ENCODE measurements at places on chromosomes 2 and 18.
A peak's percentile ranks its signal among the peaks of the same experiment; 100 is the strongest.

- no peak for DNase-seq
Observed at GRCh38 chr18:9742524-9743131, 34.5 kb downstream of the RAB31 start.

DNA sequence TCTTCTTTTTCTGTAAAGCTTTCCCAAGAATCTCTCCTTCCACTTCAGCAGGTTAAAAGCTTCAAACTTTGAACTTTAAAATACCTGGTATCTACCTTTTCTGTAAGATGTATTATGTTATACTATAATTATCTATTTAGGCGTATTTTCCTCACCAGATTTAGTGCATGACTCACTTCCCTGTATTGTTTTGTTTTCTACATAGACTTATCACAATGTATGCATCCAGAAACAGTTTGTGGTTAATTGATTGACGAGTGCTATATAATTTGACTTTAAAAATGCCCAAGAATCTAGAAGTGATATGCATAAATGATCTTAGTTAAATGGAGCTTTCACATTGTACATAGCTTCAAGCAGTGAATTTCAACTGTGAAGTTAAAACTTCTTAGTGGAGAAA is 473.9 kb upstream of the CDH2 start:
- no peak for DNase-seq

GRCh38 chr2:28507796-28508764 is 12.2 kb downstream of the PLB1 start:
- peak; percentile 10 for DNase-seq

- DNase-seq, result no peak
Observed at GRCh38 chr2:26982102-26982742, 11.8 kb downstream of the MAPRE3 start.

DNA sequence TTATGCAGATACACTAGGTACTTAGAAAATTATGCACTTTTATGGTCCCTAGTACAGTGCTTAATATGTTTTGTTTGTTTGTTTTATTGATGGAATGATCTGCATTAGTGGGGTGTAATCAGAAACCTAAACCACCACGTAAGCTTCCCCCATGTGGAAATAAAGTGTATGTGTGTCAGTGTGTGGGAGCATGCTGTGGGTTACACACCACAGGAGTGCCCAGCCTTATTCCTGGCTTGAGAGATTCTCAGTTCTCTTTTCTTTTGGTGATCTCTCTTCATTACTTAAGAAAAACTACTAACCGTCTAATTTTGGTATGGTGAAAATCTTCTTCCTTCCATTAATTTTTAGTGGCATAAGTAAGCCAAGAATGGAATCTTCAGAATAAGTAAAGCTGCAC is 398.6 kb downstream of the DCDC2C start:
- no peak for DNase-seq

GRCh38 chr18:65974758-65975157 is 223.9 kb downstream of the CDH7 start:
- no peak for DNase-seq

- DNase-seq, result no peak
Observed at GRCh38 chr2:77457665-77458064, 64.5 kb downstream of the LRRTM4 start.

- no peak for DNase-seq
Observed at GRCh38 chr2:65678779-65679391, 246.5 kb upstream of the SPRED2 start.

GRCh38 chr2:167869200-167869599 is 378.2 kb downstream of the STK39 start:
- no peak for DNase-seq

DNA sequence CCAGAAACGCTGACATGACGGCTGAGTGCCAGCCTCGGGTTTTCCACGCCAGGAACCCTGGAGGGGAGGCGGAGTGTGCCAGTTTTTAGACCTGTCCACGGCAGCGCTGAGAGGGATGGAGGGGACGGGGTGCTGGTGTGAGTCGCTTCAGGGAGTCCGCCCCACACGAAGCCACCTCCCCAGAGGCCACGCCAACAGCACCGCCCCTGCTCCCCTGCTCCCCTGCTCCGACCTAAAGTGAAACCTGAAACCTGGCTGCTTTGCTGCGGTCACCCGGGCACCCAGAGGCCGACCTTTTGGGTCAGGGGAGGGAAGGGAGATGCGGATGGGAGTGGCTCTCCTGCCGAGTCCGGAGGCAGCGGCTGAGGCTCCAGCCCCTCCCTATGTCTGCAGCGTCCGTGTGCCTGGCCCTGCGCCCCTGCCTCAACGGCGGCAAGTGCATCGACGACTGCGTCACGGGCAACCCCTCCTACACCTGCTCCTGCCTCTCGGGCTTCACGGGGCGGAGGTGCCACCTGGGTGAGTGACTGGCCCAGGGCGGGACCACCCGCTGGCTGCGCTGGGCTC is 38.1 kb downstream of the SNED1 start:
- peak; percentile 74 for DNase-seq

GRCh38 chr2:228507870-228508269 is 326.4 kb upstream of the SPHKAP start:
- no peak for DNase-seq

DNA sequence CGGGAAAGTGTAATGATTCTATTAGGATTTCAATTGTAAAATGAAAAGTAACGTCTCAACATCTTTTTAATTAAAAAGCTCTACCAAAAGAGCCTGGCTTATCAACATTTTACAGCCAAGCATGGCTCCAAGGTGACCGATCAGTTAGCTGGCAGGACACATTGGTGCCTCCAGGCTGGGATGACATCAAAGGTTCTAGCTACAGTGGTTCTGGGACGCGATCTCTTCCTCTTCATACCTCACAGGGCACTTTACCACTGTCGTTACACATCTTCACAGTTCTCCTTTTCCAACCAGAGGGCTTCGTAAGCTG is 693 bp downstream of the ORC2 start:
- no peak for DNase-seq

GRCh38 chr2:203859030-203859789 is 8.4 kb upstream of the CTLA4 start:
- no peak for DNase-seq

GRCh38 chr18:22108674-22109073 is 60.7 kb upstream of the GATA6 start:
- no peak for DNase-seq

GRCh38 chr18:69840001-69840400 is 107.7 kb downstream of the CD226 start:
- no peak for DNase-seq

GRCh38 chr2:149990965-149991364 is 403.4 kb upstream of the MMADHC start:
- no peak for DNase-seq

- no peak for DNase-seq
Observed at GRCh38 chr18:35619941-35620340, 38.4 kb downstream of the GALNT1 start.

DNA sequence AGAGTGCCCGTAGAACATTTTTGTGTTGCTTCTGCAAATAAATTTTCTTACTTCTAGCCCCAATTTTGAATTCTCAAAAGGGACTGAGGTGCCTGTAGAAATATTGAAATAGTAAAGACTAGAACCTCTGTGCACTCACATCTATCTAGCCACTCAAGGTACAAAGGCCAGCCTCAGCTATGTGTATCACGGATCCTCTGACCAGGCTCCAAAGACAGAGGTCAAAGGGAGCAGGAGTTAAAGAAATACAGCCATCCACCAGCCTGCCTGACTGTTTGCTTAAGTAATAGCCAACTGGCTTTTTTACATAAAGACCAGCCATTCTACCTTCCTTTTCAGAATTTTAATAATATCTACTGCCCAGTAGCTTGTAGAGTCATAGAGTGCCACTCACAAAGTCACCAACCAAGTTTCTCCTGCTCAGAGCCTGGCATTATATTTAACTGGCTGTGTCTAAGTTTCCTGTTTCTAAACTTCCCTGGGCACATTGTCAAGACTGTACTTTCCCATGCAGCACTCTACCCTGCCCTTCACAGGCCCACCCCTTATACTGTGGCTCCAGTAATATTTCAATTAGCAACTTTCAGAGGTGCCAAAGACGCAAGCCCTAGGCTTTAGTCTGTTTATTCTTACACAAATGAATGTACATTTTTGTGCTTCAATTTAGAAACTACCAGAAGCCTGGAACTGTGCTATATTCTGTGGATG is 338.3 kb upstream of the NT5C1B start:
- no peak for DNase-seq

DNA sequence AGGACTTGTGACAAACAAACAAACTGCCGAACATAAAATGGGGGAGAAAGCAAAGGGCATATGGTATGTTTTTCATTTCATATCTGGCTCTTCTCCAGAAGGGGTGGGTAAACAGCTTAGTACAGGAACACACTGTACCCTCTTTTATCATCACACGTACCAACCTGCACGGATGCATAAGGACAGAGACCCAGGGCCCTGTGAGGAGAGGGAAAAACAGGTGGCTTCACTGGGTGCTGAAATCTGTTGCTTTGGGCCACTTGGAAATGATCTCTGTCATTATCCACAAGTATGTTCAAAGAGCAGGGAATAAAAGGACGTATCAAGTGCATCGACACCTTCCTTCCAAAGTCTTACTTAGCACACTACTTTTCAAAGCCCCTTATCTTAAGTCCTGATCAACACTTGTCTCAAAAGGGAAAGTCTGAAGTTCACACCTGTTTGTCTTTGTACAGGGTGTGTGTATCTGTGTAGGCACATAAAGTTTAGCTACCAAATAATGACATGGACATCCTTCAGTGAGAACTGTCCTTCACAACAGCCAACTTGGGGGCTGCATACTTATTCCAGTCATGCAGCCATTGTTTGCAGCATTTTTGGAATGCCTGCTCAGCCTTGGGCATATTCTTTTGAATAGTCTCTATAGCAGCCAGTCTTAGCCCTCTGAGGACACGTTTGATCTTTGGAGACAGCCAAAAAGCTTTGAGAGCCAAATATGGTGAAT is 60.6 kb downstream of the IRS1 start:
- DNase-seq, result no peak

DNA sequence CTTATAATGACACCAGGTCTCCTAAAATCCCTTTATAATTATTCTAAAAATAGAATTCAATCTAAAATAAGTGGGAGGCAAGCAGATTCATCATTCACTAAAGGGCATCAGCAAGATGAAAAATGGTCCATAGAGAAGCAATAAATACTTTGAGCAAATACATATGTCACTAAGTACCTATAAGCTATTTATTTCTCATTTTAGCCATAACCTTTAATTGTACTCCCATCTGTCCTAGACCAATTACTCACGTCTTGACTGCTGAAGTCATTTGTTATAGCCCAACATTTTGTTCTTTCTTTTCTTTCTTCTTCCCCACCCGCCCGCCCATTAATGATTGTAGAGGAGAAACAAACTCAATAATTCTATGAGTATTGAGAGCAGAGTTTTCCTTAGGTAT is 105.7 kb downstream of the MAP2 start:
- DNase-seq, result no peak

DNA sequence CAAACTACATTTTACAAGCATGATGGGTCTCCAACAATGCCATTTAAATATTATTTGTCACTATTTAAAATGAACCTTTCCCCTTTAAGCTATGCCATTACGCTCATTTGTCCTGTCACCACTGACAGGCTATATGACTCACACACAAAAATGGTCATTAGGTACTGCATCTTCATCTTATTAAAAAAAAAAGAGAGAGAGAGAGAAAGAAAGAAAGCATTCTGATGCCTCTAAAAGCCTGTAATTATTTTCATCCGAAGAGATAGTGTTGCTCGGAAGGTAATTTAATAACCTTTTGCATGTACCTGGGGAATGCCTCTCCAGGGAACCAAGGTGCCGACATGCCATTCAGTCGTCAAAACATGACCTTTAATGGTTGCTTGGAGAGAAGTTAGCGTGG is 226.7 kb downstream of the ARHGAP15 start:
- DNase-seq, result no peak

GRCh38 chr18:23998820-23999219 is 15.7 kb upstream of the TTC39C start:
- DNase-seq, result no peak

DNA sequence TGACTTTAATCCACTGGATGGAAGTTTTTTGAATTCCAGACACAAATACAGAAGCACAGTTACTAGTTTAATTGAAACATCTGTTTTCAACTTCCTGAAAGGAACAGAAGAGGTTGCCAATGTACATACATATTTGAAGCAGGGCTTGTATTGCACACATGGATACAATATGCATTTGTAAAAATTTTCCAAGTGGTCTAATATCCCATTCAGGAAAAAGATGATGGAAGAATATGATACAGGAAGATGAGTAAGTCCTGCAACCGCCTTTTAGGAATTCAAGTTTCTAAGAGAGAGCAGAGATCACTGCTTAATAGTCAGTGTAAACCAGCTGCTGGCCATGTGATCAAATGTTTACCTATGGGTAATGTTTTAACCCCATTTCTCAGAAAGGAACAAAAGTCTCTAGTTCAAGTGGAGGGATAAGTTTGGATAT is 265.4 kb downstream of the TRIB2 start:
- DNase-seq, result no peak

GRCh38 chr18:11581286-11581685 is 28.1 kb upstream of the SLC35G4 start:
- DNase-seq, result no peak

GRCh38 chr2:60745761-60746160 is 10.3 kb upstream of the PAPOLG start:
- DNase-seq, result peak; percentile 3

All from T-cell (primary cell).